ENCODE measurements at places on chromosomes 7 and 10.

- DNase-seq = no peak
Measured at GRCh38 chr10:33950206-33950605, 615.7 kb upstream of the NRP1 start.

DNA sequence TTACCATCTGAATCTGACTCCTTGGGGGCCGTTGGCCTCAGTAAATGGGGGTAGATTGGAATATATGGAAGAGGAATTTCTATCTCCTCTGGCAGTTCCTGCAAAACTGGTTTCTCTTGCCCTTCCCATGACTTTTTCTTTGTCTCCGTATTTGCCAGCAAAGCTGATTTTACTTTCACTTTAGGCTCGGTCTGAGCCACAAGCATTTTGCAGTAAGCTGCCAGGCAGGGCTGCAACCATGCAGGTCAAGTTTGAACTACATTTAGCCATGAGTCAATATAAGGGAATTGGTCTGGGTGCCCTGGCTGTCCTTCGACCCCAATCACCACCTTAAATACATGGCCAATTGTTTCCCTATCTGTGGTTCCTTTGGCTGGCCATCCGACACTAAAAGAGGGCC, 104.3 kb downstream of the TRIM24 start:
- DNase-seq = no peak

DNA sequence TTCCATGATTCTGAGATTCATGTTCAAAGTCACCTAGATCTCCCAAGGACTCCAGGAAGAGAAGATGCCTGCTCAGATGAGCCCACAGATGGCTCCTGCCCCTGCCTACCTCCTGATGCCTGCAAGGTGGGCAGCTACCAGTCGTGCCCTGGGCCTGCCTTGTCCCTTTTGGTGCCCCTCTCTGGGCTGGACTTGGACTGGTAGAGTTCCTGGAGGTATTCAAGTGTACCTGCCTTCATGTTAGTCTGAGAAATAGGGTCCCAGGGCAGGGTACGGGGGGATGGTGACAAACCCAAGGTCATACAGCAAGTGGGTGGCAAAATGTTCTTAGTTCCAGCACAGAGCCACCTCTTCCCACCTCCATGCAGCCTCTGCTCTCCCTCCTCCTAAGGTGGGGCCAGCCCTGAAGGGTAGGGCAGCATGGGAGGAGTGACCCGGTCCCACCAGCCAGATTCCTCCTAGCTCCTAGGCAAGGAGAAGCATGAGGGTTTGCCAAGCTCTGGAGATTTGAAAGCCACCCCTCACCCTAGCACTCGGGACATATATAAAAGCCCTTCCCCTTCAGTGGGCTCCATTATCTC, 80.8 kb upstream of the UNC5B start:
- DNase-seq = no peak

GRCh38 chr7:124191713-124192112, 158.8 kb upstream of the TMEM229A start:
- DNase-seq = no peak

DNA sequence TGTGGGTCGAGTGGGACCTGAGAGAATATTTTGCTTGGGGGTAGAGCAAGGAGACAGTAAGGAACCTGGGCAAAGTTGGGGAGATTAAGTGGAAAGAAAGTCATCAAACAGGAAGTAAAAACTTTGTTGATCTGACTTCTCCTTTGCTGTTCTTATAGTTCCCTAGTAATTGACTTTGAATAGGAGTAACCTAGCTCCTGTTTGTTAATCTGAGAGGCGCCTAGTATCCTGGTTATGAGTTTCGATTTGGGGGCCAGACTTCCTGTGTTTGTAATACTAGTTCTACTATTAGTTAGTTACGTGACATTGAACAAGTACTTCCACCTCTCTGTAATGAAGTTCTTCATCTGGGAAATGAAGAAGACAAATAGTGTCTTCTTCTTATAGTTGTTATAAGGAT, 99.1 kb downstream of the ZNF365 start:
- no peak for DNase-seq

GRCh38 chr7:9100289-9100688, 666.9 kb downstream of the NXPH1 start:
- no peak for DNase-seq

GRCh38 chr7:50367100-50367499, 62.6 kb downstream of the IKZF1 start:
- DNase-seq = no peak

DNA sequence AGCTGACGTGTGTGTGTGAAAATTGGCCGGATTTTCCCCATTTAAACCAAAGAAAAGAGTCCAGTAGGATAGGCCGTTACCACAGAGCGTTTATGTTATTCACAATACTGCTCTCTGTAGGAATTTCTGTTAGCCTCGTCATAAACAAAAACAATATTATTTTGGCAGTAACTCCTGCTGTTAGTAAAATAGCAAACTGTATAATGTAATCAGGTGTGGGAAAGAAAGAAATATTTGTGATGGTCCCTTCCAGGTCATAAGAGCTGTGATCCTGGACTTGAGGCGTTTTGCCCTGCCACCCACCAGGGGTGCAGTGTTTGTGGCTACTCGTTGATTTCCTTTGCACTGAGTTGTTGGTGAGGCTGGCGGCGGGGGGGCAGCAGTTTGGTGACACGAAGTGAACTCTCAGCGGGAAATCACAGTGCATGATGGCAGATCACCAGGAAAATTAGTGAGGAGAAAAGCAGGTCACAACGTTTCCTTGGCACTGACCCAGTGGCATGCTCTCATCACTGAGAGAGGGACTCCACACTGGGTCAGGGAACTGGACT, 2.8 kb downstream of the EEPD1 start:
- DNase-seq = no peak

GRCh38 chr7:105635197-105635596, 53.9 kb upstream of the EFCAB10 start:
- no peak for DNase-seq

DNA sequence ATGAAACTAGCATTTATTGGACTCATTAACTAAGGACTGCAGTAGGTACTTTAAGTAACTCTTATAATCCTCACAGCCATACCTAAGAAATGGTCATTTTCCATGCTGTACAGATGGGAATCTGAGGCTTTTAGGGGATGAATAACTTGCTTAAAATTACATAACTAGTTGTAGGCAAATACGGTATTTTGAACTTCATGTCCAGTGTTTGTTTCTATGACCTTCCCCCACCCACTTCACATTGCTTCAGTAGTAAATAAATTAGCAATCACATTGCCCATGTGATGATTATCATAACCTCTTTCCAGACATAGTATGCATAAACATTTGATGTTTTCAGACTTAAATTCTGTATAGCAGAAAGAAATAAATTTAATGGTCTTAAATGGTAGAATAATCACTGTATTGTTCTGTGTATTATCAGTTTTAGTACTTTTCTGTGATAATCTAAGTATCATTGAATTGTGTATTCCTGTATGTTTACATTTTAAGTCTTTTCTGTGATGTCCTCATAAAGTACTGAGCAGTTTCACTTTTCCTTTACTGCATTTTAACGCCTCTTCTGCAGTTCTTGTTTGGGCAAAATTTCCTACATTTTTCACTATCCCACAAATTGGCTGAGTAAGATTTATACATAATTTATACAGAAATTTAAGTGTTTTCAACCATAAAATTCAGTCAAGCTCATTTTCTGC, 48.3 kb downstream of the ANKIB1 start:
- DNase-seq = no peak

DNA sequence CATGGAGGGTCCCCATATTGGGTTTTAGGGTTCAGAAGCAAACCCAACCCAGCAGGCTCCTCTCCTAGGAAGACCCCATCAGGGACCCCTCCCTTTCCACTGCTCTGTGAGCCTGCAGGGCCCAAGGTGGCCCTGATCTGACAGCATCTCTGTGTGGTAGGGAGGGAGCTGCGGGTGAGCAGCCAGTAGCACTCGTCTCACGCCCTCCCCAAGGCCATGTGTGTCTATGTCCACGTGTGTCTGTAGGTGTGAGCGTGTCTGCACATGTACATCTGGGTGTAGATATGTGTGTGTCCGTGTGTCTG, 103.5 kb upstream of the FAM20C start:
- no peak for DNase-seq

DNA sequence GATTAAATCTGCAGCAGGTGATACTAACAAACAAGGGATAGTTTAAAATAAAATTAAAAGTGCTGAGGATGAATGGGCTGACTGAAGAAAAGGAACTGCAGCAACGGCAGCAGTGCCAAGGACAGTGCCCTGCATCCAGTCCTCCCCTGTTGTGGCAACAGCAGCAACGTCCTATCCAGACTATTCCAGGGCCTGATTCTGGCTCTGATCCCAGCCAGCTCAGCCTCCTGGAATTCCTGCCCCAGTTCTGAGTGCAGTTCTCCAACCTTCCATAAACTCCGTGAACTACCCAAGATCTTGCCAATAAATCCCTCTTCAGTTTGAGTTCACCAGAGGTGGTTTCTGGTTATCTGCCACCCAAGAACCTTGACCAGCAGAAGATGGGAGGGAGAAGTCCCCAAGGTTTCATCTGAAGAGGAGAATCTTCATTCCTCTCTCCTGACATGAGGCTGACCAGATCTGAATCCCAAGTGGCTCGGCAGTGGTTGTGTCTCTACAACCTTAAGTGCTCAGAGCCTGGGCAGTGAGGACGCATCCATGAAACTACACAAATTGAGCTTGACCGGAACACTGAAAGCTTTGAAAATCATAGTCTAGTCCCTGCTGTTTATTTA, 115.8 kb downstream of the SORBS1 start:
- DNase-seq = no peak

GRCh38 chr7:52061666-52062065, 745.1 kb upstream of the COBL start:
- DNase-seq = no peak

DNA sequence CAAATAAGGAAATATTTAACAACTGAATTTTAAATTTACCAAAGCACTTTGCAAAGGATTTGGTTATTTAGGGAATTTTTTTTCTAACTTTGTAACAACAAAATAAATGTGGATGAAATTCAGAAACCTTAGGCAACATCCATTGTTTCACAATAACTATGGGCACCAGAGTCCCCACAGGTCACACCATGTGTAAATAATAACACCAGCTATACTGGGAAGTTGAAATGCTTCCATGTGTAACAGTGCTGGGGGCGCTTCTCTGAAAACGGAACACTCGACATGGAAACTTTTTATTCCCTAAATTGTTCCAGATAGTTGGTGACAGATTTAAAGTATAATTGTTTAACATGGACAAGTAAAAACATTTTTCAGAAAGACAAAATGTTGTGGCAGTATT, 818.6 kb downstream of the TNS3 start:
- no peak for DNase-seq

DNA sequence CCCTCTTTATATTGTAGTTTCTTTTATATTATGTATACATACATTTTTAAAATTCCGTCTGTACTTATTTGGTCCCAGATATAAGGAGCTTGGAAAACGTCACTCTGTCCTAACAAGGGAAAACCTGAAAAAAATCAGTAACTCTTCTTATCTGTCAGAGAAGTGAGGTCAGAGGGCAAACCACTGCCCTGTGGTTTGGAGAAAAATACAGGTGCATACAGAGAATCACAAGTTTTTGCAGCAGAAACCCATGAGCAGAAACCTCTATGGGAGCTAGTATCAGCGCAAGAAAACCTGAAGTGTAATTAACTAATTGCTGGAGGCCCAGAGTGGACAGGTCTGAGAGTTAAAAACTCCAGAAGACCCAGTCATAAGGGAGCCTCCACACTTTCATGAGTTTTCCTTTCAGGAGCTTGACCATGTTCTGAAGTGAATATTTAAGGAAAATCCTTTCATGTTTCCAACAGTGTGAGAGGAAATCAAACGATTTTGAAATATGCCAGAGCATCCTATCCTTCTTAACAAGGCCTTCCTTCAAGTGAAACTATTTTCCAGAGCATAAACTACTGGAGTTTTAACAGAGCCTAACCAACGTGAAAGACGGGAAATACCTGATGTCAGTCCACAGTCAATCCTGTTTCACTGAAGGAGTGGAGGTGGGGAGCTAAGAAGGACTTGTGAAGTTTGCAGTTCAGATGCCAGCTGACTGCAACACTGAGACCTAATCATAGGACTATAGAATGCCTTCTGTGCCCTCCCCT, 290.8 kb upstream of the BMPER start:
- DNase-seq = no peak

GRCh38 chr10:52106011-52106410, 208.1 kb upstream of the DKK1 start:
- DNase-seq = no peak

DNA sequence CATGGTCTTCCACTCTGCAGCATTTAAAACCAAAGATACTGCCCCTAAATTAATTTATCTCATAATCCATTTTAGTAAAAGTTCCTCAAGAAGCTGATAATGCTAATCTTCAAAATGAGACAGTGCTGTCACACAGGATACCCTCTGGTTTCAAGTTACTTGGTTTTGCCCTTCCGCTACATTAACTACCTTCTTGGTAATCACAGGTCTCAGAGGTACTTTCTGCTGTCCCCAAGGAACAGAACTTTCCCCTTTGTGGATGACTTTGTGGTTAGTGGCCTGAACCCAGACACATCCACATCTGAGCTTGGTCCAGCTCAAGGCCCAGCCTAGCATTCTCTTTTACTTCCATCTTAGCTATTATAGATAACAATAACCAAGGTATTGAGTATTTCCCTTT, 88.8 kb upstream of the TMEM26 start:
- no peak for DNase-seq

DNA sequence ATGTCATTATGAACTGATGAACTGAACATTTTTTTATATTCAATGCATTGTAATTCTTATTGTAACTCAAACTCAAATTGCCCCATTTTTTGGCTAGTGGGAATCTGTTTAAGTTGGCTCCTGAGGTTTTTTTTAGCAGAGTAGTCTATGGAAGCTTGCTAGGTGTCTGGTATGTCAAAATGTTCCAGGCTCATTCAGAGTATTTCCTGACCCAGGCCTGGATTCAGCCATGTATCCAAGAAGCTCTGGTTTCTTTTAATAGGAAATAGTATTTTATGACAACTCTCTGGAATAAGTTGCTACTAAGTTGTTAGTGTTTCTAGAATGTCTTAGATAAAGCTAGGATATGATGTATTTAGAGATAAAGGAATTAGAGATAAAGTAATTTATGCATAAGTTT, 288.0 kb downstream of the ARL4A start:
- no peak for DNase-seq

GRCh38 chr7:27943241-27943640, 203.3 kb downstream of the TAX1BP1 start:
- DNase-seq = no peak

- no peak for DNase-seq
Measured at GRCh38 chr7:155660059-155660757, 15.7 kb downstream of the RBM33 start.

DNA sequence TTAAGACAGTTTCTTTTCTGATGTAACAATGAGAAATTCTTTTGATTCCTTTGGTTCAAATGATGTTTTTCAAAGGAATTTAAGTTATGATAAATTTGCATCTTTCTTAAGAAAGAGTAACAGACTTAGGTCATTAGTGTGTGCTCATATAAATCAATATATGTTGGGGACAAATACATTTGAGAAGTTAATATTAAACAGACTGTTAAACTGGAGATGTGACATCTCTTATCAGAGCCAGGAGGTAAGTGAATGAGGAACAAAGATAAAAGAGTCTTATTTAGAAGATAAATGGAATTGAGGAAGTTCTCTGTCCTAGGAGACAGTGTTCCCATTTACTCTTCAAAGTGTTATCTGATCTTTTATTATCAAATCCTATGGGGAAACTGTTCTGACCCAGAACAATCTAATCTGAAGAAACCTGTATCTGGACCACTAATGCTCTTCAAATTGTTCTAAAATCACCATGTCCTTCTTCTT, 104.8 kb upstream of the LAMB4 start:
- DNase-seq = no peak

GRCh38 chr7:136133551-136133950, 156.4 kb upstream of the MTPN start:
- DNase-seq = no peak
